ENCODE measurements at places on chromosomes 4 and X.

DNA sequence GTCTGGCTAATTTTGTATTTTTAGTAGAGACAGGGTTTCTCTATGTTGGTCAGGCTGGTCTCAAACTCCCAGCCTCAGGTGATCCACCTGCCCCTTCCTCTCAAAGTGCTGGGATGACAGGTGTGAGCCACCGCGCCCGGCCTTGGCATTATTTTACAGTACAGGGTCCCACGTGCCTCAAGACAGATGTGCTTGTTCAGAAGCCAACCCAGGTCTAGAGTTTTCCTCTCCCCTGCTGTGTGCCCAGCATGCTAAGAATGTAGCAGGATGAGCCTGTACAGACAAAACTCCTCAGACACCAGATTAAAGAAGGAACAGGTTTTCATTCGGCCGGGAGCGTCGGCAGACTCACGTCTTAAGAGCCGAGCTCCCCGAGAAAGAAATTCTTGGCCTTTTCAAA, 42.2 kb downstream of the CRLF2 start:
- DNase-seq, result no peak

- no peak for DNase-seq
Measured at GRCh38 chr4:123589301-123589700, 192.7 kb downstream of the SPRY1 start.

GRCh38 chr4:28443801-28444412, 1583.3 kb downstream of the STIM2 start:
- no peak for DNase-seq

- no peak for DNase-seq
Measured at GRCh38 chrX:35150052-35150451, 207.5 kb downstream of the FAM47B start.

DNA sequence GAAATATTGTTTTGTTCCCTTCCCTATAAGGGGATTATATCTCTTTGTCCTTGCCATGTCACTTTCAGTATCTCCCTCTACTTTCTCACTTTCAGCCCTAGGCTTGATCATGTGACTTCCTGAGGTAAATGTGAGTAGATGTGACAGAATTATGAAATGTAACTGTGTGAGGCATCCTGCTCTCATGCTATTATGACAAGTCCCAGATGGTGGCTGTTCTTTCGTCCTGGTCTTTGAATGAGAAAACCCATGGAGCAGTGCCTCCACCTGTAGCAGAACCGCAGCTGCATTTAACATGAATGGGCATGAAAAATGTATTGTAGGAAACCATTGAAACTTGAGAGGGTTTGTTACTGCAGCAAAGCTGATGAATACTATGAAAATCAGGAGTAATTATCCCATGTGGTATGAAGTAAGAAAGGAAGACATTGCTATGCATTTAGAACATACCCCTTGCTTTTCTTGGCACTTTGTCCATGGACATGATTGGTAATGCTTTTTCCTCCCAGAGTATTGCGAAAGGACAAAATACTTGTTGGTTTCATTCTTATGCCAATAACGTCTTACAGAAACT, 202.2 kb upstream of the GPRIN3 start:
- no peak for DNase-seq

- DNase-seq, result no peak
Measured at GRCh38 chr4:123361195-123361861, 35.3 kb upstream of the SPRY1 start.

- DNase-seq, result no peak
Measured at GRCh38 chr4:25908491-25908901, 5.5 kb upstream of the SMIM20 start.

- no peak for DNase-seq
Measured at GRCh38 chr4:62448911-62449310, 1248.8 kb downstream of the ADGRL3 start.

DNA sequence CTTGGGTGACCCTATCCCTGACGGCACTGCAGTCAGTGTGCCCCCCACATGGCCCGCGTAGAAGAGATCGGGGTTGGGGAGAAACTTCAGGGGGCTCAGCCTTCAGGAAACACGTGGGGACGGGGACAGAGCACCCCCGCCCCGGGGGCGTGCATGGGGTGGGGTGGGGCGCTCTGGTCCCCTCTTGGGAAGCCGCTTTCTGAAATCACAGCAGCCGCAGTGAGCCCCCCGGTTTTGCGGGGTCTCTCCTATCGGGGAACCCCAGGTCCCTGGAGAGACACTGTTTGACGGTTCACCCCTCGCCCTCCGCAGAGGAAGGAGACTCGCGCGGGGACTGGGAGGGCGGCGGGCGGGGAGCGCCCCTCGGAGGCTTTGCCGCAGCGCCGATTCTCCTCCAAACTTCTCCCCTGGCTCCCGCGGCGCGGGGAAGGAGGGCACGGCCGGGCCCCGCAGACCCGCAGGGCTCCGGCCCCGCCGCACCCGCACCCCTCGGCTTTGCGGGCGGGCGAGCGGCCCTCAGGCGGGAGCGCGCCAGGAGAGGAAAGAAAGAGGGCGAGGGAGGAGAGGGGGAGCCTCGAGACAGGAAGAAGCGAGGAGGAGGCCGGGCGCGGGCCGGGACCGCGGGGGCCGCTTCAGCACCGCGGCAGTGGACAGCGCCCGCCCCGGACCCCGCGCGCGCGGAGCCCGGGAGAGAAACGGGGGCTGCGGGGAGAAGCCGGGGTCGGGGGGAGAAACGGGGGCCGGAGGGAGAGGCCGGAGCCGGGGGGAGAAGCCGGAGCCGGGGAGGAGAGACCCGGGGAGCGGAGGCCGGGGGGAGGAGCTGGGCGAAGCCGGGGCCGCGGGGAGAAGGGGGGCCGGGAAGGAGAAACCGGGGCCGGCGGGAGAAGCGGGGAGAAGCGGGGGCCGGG, 612 bp downstream of the CPLX1 start:
- DNase-seq, result no peak

DNA sequence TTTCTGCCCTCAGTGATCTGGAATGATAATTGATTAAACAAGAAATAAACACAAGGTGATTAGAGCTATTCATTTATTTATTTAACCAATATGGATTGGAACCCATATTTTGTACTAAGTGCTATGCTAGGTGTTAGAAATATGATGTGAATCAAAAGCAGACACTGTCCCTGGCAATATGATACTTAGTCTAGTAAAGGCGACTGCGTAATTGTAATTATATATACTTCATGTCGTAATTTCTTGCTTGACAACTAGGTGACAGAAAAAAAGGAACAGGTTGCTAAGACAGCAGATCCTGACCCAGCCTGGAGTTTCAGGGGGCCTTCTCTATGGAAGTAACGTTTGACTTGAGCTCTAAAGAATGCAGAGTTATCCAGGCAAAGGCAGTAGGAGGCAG, 236.5 kb upstream of the F9 start:
- no peak for DNase-seq

DNA sequence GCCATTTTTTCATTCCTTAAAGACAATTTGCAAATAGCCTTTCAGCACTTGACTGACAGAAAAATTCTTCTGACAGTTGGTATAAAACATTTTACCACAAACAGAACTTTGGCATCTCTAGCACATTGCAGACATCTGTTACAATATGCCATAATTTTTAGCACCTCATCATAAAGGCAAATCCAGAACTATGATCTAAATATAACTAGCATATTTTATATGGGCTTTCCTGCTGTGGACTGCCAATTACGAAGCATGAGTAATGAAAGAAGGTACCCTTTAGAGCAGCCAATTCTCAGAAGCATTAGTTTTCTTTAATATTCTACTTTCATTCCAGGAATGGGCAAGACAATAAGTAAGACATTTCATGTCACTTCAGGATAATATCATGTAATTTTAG, 647.4 kb upstream of the GALNT7 start:
- no peak for DNase-seq

- DNase-seq, result no peak
Measured at GRCh38 chrX:75115707-75116413, 40.2 kb downstream of the ABCB7 start.

GRCh38 chrX:130020661-130021324, 38.4 kb downstream of the BCORL1 start:
- no peak for DNase-seq

- no peak for DNase-seq
Measured at GRCh38 chrX:10062352-10062751, 94.4 kb upstream of the CLCN4 start.

DNA sequence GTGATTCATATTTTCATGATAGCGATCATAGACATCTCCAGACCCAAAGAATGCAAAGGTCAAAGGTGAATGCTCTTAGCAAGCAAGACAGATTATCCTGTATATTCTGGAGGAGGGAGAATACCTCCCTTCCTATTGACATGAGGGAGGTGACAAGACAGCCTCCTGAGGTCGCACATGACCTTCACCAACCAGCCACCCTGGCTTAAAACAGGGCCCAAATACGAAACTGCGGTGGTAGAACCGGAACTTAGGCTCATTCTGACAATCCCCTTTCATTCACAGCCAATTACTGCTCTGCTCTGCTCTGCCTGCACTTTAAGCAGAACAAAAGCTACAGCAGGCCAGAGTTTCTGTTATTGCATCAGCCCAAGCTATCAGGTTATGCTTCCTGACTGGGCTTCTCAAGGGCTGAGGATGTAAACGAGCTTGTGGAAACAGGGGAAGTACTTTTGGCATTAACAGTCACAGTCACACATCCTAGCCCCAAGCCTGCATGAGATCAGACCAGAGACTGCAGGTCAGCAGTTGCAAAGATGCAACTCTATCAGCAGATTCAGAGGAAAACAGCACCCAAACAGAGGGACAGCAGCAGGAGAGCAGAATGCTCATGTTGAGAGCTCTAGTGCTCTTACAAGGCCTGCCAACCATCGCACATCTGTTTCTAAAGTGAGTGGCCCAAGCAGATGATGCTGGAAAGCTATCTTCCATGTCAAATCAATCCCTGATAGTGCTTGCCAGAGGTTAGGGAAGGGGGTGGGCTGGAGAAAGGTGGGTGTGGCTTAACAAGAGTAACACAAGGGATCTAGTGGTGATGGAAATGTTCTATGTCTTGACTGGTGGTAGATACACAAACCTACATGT, 51.3 kb upstream of the MAP3K15 start:
- DNase-seq, result no peak

All from activated CD4-positive, alpha-beta T cell treated with anti-CD3 and anti-CD28 coated beads, Interleukin-2, amount 50 U/mL, for 4 hours (primary cell).